Bronchus fibroblast of lung (primary cell): ENCODE measurements at places on chromosomes 5 and 9. TPM values are rescaled to one million over a fixed set of nuclear protein-coding genes. Genes with fewer than 3 reads are reported as not detected.

Gene PTPDC1
- total RNA-seq = 4.8 and 5.2 TPM in 2 replicates

Gene LCN9
- not detected in 2 replicates for total RNA-seq

Gene SYNPO
- 1.0 and 1.3 TPM in 2 replicates for total RNA-seq

Gene PCSK1
- total RNA-seq = under 0.01 TPM in 1 of 2 replicates, not detected in the other

Gene LCN15
- not detected in 2 replicates for total RNA-seq

Gene PCDHB12
- total RNA-seq = not detected in 2 replicates

Gene CARTPT
- not detected in 2 replicates for total RNA-seq

Gene HMMR
- total RNA-seq = 40.6 and 55.0 TPM in 2 replicates

Gene CATSPER3
- total RNA-seq = 0.17 and 0.30 TPM in 2 replicates

Gene GGTA1
- total RNA-seq = not detected in 2 replicates

Gene RMRP
- total RNA-seq = 46,048 and 56,930 TPM in 2 replicates

Gene GARIN3
- total RNA-seq = not detected in 2 replicates

Gene FLT4
- total RNA-seq = under 0.01 and 0.45 TPM in 2 replicates

Gene SCGB3A1
- total RNA-seq = not detected in 2 replicates

Gene C5orf46
- not detected in 2 replicates for total RNA-seq

Gene OR1J2
- not detected in 2 replicates for total RNA-seq

Gene C5orf58
- total RNA-seq = not detected in 2 replicates

Gene KIF24
- 3.7 and 4.0 TPM in 2 replicates for total RNA-seq

Gene NRG2
- 0.15 and 0.17 TPM in 2 replicates for total RNA-seq

Gene DOCK8
- under 0.01 TPM in 1 of 2 replicates, not detected in the other for total RNA-seq

Gene TMEM8B
- 3.9 and 4.3 TPM in 2 replicates for total RNA-seq

Gene SUSD1
- total RNA-seq = 8.8 and 10.8 TPM in 2 replicates

Gene IRX2
- total RNA-seq = 1.8 and 2.2 TPM in 2 replicates

Gene QRFP
- total RNA-seq = not detected in 2 replicates

Gene HMHB1
- total RNA-seq = not detected in 2 replicates

Gene PCDHA10
- total RNA-seq = not detected in 2 replicates

Gene TMEM232
- 0.45 and 2.2 TPM in 2 replicates for total RNA-seq

Gene RANBP17
- total RNA-seq = 4.0 and 4.7 TPM in 2 replicates

Gene EPB41L4A
- total RNA-seq = under 0.01 and 0.17 TPM in 2 replicates
